SK-N-MC (cell line): ENCODE measurements at places on chromosomes 6 and 20.

- DNase-seq = no peak
Measured at GRCh38 chr6:31402324-31403282, 792 bp upstream of the MICA start.

DNA sequence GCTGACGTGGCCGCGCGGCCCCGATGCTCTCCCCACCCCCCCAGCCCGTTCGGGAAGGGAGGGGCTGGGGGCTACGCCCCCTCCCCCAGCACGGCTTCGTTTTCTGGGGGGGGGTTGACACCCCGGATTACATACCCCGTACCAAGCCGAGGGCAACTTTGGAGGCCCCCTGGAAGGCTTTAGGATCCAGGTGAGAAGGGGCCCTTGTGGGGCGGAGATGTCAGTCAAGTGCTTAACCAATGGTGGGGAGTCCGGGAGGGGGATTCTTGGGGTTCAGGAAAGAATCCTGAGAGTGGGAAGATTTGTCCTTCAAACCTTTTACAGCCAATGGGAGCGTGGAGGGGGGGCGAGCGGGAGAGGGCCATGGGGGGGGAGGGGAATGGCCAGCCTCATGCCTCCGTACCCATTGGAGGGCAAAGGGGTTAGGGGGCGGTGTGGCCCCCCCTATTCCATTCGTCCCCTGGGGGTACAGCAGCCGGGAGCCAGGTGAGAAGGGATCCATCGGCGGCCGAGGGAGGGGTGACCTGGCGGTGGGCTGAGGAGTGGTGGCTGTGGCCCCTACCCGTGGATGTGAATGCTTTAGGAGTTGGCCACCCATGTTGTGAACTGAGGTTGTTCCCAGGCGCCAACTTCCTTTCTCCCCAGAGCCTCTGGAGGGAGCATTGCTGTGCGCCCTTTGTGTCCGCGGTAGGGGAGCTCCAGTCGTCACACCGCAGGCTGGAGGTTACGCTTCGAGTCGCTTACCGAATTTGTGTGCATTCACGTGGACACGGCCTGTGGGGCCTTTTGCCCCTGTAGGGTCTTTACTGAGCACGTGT is 682 bp downstream of the BRD2 start:
- DNase-seq = no peak

- no peak for DNase-seq
Measured at GRCh38 chr6:43436577-43437282, 9.4 kb downstream of the ABCC10 start.

DNA sequence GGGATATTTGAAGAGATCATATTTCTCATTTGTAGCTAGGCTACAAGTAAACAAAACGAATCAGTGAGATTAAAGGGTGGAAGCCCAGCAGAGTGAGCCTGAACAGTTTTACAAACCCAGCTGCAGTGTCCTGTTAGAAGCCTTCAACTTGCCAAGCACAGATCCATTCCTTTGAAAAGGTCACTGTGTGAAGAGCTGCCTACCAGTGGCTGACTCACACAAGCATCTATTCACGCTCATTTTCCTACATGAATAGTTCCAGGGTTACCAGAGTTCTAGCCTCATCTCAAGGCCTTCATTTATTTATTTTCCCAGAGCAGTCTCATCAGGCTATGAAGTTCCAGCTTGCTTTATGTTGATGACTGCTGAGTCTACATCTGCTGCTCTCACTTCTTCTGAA is 25.7 kb upstream of the MLIP start:
- no peak for DNase-seq

DNA sequence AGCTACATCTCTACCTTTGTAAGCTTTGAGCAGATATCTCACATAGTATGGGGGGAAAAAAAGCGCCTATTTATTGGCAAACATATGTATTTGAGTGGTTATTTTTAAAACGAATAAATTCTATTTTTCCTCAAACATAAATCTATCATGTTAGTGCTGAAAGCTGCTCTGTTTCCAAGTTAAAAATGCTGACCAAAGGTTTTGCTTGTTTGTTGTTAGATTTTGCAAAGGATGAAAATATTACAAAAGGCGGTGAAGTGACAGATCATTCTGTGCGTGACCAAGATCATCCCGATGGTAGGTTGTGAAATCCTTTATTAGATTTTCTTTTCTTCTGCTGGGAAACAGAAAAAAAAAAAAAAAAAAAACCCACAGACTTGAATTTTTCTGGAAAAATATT is 605.9 kb downstream of the KIF16B start:
- DNase-seq = no peak

DNA sequence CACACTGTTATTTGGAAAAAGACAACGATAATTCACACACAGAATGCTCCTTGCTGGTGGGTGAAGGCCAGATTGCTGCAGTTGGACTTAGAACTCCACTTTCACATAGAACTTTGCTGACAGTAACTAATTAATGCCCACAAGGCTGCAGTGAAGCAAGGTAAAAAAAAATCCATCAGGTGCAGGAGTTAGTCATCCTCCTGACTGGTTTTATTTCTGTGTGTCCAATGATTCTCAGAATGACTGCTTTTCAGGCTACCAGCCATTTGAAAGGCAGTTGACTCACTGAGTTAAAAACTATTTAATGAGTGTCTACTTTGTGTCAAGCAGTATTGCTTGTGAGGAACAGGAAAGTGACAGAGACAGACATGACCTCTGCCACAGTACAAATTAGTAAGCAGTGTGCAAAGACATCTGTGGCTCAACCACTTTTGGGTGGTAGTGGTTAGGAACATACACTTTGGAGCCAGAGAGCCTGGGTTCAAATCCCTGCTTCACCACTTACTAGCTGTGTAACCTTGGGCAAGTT is 41.9 kb downstream of the ELOVL5 start:
- DNase-seq = no peak

DNA sequence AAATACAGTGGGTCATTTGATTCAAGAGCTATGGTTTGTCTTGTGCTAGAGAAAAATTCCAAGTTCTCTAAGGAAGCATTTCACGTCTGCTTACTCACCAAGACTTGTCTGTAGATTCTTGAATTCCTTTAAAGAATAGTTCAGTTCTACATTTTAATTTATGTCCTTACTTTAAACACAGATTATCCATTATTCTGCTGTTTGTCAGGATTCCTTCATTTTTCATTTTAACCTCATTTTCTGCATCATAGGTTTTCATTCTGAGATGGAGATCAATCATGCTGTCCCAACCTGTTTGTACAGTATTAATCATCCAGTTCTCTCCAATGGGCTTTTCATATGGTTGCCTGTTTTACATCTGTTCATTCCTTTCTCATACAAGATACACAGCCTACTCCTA is 24.5 kb upstream of the POPDC3 start:
- no peak for DNase-seq

GRCh38 chr20:36875702-36876472 is at the start of gene TLDC2:
Gene TLDC2, plus strand, starts transcription at chr20:36876138. Its CDS starts 37 bp downstream, at chr20:36876175.
- no peak for DNase-seq

GRCh38 chr6:80331522-80331921 is 225.1 kb downstream of the BCKDHB start:
- DNase-seq = no peak

- peak; percentile 18 for DNase-seq
Measured at GRCh38 chr6:38570750-38571149, 69.0 kb downstream of the BTBD9 start.

DNA sequence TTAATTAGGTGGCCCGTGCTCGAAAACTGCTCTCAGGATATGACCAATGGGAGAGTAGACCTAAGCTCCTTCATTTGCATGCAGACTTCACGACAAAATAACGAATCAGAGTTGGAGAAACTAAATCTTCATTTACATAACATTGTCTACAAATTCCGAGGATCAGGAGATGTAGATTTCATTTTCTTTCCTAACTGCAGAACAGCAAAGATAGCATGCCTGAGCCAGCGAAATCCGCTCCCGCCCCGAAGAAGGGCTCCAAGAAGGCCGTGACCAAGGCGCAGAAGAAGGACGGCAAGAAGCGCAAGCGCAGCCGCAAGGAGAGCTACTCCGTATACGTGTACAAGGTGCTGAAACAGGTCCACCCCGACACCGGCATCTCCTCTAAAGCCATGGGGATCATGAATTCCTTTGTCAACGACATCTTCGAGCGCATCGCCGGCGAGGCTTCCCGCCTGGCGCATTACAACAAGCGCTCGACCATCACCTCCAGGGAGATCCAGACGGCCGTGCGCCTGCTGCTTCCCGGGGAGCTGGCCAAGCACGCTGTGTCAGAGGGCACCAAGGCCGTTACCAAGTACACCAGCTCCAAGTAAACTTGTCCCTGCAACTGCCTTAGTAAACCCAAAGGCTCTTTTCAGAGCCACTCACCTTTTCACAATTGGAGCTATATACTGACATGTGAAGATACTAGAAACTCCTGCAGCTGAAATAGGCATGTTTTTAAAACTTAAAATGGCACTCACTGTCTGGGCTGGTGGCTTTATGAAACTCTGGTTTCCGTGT is 96.5 kb downstream of the HFE start:
- DNase-seq = no peak

GRCh38 chr6:121549736-121550135 is 114.3 kb downstream of the GJA1 start:
- DNase-seq = no peak

GRCh38 chr6:14747881-14748520 is 497.9 kb upstream of the JARID2 start:
- DNase-seq = no peak

DNA sequence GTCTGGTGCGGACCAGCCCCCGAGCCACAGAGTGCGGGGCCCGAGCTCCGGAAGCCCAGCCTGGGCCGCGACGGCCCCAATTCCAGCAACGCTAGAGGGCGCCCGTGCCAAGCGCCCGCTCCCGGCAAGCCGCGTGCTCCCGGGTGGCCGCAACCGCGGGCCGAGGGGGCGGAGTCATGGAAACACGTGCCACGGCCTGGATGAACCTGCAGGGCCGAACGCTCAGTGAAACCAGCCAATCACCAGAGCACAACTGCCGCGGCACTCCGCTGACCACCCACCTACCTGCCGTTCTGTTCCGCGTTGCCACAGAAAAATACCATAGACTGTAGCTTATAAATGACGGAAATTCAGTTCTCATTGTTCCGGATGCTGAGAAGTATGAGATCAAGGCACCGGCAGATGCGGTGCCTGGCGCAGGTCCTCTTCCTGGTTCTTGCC is 85.7 kb upstream of the FOXC1 start:
- DNase-seq = no peak

GRCh38 chr6:166005944-166006899 is 161.4 kb downstream of the TBXT start:
- DNase-seq = peak; percentile 40

DNA sequence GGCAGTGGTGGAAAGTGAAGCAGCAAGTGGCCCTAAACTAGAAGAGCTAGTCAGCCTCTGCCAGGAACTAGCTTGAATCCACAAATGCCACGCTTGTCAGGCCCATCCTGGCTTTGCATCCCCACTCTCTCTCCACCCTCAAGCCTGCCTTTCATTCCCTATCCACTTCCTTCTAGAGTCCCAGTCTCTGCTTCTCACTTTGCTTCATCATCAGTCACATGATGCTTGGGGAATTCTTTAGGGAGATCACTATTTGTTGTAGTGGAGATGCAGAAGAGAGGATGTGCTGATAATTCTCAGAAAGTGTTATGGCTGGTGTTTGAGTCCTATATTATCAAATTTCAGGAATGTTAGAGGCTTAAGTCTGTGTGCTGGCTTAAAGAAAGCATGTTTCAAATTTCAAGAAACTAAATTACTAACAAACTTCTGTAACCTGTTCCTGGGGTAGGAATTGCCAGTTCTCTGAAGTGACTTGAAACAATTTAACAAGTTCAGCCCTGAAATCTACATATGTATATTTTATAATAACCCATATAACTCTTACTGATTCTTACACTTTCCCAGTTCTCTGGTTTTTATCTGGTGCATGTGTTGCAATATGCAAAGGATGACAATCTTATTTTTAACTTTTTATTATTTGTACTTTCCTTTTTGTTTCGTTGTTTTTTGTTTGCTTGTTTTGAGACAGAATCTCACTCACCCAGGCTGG is 7.5 kb downstream of the TRIM39 start:
- DNase-seq = no peak

- DNase-seq = no peak
Measured at GRCh38 chr20:41135187-41135887, 2.0 kb upstream of the PLCG1 start.
